ENCODE measurements at places on chromosomes 2 and 18. TPM values are rescaled to one million over a fixed set of nuclear protein-coding genes. Genes with fewer than 3 reads are reported as not detected.

Gene DTNB
- 17.5 TPM for polyA plus RNA-seq

Gene ITGA4
- polyA plus RNA-seq: 4.5 TPM

Gene AAK1
- polyA plus RNA-seq: 6.9 TPM

Gene MAPK4
- polyA plus RNA-seq: 1.3 TPM

Gene LAMA1
- 0.41 TPM for polyA plus RNA-seq

Gene SERPINB5
- 0.10 TPM for polyA plus RNA-seq

Gene DNAH7
- polyA plus RNA-seq: 1.1 TPM

Gene TMEM163
- polyA plus RNA-seq: not detected

Gene DPP10
- not detected for polyA plus RNA-seq
